ENCODE measurements at places on chromosomes 3 and 15. TPM values are rescaled to one million over a fixed set of nuclear protein-coding genes. Genes with fewer than 3 reads are reported as not detected.

DNA sequence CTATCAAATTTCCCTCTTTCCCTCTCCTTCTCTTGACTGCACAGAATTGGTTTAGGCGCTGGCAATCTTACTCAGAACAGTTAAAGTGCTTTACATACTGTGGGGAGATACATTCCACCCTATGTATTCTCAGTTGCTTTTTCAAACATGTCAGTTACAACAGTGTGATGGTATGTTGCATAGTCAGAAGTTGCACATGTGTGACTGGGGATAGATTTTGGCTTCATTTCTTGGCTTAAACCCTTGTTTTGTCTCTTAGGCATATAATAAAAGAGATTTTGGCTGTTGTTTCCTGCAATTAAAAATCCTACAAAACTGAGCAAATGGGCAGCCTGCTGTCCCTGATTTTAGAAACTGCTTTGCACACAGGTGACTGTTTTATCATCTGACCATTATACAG lies 86.7 kb downstream of the PIK3R4 start:
- DNase-seq: peak; percentile 59

- DNase-seq: no peak
These were observed 102.1 kb downstream of the DUT start for GRCh38 chr15:48433226-48433886.

DNA sequence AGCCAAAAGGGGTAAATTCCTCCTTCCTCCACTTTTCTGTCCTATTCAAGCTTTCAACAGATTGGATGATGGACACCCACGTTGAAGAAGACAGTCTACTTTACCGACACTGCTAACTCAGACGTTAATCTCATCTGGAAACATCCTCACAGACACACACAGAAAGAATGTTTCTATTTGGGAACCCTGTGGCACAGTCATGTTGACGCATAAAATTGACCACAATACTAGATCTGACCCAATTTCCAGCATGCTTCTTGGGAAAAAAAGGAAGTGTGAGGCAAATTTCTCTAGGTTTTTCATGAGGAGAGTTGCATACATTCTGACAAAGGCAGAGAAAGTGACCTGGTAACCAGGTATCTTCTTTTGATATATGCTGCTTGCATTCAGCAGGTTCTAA lies 594.1 kb downstream of the FGF12 start:
- no peak for DNase-seq

The SLC6A11 gene
- total RNA-seq: 0.42 TPM

Measured in urinary bladder (tissue), 4 donors.